Hematopoietic multipotent progenitor cell treated with erythropoietin and hydrocortisone succinate and interleukin-3 and kit ligand, for 6 days (in vitro differentiated cells): ENCODE measurements at places on chromosomes 3 and 15.
A peak's percentile ranks its signal among the peaks of the same experiment; 100 is the strongest.

GRCh38 chr3:88263417-88264100 lies 113.8 kb downstream of the C3orf38 start:
- DNase-seq = no peak

DNA sequence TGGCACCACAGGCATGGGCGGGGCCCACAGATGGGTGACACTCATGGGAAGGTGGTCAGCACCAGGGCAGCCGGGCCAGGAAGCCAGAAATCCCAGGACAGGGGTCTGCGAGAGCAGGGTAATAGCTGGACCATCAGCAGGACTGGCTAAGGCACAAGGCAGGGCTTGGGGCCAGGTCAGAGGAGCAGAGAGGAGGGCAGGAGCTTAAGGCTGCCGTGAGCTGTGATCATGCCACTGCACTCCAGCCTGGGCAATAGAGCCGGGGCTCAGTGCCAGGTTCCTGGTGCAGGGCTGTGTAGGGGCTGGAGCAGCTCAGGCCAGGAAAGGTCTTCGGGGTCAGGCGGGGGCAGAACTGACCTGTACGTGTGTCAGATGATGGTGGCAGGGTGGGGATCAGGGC lies 64.2 kb upstream of the LINGO1 start:
- no peak for DNase-seq

DNA sequence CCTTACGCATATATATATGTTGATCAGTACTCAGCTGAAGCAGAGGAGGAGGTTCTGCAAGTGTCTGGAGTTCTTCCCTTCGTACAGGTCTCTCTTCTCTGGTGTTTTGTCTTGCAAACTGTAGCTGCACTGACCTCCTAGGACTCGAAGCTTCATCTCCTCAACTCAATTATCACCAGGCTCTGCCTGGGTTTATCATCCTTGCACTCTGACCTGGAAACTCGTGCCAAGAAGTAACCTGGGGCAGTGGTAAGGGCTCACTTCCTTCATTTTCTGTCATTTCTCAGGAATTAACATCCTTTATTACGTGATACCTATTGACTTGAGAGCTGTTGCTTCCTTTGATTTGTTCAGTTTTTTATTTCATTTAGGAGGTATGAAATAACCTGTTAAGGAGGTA lies 14.4 kb downstream of the REC114 start:
- no peak for DNase-seq

DNA sequence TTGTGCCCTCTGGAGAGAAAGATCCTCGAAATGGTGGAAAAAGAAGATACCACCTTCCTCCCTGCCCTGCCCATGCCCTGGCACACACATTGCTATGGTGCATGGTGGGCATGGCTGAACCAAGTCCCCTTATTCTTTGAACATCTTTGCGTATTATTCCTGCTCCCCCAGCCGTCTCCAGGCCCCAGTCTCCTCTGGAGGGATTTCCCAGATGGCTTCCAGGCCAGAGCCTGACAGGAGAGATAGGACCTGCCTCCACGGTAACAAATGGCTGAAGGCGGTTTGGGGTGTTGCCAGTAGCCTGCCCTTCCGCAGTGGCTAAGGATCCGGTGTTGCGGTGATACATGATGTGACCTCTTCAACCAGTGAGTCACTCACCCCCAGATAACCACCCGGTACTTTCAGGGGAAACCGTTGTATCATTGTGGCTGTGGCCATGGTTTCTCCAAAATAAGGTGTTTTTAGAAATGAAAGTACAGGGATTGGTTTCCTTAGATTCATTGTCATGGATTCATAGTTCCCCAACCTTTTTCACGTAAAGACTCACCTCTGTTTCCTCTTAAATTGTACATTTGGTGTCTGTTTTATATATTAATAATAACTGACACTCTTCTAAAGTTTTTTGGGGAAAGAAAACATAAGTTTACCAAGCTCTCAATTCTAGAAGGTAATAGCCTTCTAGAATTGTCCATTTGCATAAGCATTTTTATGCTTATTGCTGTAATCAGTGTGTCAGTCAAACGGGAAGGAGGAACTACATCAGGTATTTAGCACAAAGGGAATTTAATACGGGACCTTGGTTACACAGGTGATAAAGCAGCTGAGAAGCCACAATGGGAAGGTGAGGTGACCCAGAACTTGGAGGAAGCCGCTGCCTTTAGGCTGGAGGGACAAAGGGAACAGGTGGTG lies 25.9 kb downstream of the SMAD3 start:
- DNase-seq = peak; percentile 98

DNA sequence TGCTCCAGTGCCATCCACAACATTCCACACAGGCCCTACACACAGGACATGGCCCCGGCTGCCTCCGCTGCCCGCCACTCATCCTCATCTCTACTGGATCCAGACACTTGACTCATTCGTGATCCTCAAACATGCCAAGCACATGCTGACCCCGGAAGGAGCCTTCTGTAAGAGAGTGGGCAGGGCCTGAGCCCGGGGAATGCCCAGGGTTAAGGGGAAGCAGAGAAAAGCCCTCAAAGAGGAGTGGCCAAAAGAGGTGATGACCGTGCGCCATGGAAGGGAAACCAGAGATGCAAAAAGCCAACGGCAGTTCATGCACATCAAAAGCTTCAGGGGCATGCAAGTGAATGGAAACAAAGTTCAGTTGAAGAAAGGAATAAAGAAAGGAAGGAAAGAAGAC lies 46.1 kb downstream of the RFTN1 start:
- no peak for DNase-seq

DNA sequence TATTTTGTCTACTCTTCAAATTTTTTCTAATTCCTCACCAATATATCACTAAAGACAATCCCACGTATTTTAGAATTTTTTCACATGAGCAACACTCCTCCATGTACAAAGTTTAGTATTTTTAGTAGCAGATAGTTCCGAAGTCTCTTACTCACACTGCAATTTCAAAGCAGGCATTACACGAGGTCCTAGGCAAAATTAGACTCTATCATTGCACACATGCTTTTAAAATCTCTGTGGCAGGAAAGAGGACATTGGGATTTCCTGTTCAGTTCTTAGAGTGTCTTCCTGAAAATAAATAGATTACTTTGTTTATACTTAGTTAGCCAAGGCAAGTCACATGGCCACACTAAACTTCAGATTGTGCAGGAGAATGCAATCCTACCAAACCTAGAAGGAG lies 847.7 kb downstream of the ROBO2 start:
- DNase-seq = no peak

DNA sequence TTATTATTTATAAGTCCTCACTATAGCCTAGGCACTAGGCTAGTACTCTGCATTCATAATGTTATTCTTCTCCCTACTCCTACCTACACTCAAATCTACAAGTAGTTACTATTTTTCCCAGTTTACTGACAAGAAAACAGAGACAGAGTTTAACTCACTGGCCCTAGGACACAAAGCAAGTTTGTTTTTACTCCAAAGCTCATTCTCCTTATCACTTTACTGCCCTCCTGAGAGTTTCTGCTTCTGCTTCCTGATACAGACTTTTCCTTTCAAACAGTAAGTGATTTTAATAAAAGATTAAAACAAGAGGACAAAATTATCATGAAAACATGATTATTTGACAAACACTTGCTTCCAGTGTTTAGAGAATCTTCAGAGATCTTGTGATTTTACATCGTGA lies 60.6 kb upstream of the CADPS start:
- no peak for DNase-seq

DNA sequence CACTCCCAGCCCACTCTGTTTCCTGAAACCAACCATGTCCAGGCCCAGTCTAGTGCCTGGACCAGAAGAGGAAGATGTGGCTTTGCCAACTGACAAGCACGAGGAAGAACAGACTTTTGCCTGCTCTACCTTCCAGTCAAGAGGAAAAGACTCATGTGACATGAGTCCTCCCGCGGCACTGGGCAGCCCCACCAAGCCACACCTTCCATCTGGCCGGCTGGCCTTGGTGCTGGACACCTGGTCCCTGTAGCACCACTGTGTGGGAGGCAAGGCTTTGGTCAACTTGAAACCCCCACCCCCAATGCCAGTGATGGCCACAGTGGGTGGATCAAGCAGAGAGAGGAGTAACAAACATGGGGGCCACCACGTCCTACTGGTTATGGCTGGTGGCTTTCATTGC lies 12.5 kb downstream of the CHDH start:
- no peak for DNase-seq

DNA sequence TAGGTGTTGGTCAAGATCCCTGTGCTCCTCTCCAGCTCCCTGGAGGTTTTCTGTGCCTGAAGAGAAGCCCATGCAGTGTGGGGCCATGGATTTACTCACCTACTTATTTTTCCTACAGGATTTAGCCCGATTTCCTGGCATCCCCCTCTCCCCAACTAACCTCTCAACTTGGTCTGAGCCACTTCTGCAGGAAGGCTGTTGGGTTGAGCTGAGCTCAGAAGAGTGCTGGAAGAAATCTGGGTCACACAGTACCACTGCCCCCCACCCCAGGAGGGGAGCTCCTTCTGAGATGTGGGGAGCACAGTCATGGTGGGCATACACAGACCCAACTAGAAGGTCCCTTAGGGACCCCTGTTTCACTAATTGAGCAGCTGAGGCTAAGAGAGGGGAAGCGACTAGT lies 34.4 kb upstream of the SLCO2A1 start:
- no peak for DNase-seq

DNA sequence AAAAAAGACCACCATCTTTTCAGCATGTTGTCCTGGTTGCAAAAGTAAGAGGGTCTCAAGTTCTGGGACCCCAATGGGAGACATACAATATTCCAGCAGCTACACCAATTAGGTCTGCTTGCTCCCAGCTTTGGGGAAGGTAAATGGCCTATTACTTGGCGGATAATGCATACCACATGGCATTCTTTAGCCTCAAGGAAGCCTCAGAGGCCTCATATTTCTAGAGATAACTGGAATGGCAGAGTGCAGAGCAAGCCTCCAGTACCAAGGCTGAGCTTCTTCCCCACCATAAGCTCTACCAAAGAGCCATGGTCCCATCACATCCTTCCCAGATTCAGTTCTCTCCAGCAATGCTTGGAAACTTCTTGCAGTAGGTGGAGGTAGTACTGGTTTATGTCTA lies 493.8 kb downstream of the SHQ1 start:
- DNase-seq = no peak

GRCh38 chr15:69298697-69299441 lies at the start of gene PAQR5:
TSS of gene PAQR5 (plus strand) at chr15:69298912. CDS start at chr15:69360081, 61,169 bp downstream.
- DNase-seq = peak; percentile 66

- peak; percentile 58 for DNase-seq
Measured at GRCh38 chr15:41577863-41578735, 19.1 kb downstream of the TYRO3 start.

DNA sequence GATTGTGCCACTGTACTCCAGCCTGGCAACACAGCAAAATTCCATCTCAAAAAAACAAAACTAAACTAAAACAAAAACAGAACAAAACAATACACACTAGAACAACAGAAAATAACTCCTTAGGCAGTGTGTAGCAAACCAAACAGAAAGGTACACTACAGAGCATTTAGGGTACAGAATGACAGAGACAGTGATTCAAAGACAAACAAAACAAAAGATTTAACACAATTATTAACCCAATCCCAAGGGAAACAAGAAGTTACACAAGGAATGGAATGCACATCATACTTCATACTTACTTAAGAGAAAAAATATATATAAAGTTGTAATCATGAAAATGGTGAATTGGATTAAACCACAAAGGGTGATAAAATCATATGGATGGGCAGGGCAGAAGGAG lies 12.9 kb downstream of the SLC25A20 start:
- no peak for DNase-seq

DNA sequence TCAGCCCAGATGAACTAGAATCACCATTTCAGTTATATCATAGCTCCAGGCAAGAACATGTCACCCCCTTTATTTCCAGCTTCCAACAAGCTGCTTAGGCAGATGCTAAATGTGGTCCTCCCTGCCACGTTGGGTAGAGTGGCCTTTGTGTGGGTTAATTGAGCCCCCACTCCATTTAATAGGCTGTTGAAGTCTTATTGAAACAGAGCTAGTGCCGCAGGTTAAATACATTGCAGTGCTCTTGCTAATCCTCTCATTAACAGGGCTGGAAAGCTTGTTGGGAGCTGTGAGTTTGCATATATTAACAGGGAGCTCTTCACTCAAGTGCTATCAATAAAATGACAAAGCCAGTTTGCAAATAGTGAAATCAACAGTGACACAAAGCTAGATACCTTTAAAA lies 248.4 kb upstream of the CMC1 start:
- DNase-seq = no peak
